IMR-90 (cell line): ENCODE measurements at places on chromosomes 4 and X.
A peak's percentile ranks its signal among the peaks of the same experiment; 100 is the strongest.

- no peak overlapping the region for H3K4me3 ChIP-seq
- H3K27me3 ChIP-seq: no peaks in the 10 kb centered on the region
- peak; percentile 55 for DNase-seq
- peaks cover 2% of the 10 kb centered on the region; the same call in 1 of the 2 replicates for H3K4me1 ChIP-seq
- H3K27ac ChIP-seq: no peak overlapping the region
Measured at GRCh38 chr4:74206088-74206825, 48.3 kb downstream of the MTHFD2L start.

GRCh38 chr4:105784761-105785160 lies 76.2 kb downstream of the GSTCD start:
- no peaks in the 10 kb centered on the region for H3K27me3 ChIP-seq
- no peak for DNase-seq
- no peak overlapping the region for H3K27ac ChIP-seq
- H3K4me3 ChIP-seq: no peak overlapping the region

DNA sequence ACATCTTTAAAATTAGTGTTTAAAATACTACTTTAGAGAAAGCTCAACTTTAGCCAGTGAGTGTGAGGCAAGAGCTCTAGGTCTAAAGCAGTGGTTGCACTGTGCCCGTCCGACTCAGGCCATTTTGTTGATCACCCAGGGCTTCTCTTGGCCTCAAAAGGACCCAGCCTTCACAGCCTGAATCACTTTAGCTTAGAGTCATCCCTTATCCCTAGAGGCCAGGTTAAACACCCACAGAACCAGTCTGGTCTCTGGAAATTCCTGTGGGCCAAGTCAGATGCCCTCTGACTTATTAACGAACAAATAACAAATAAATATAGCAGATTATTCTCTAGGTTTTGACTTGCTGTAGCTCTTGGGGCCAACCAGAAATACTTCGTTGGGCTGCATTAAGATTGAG lies 102.3 kb downstream of the WWC2 start:
- H3K27me3 ChIP-seq: no peaks in the 10 kb centered on the region
- no peak overlapping the region for H3K27ac ChIP-seq
- H3K36me3 ChIP-seq: peaks cover 2% of the 10 kb centered on the region
- H3K4me1 ChIP-seq: peaks cover 4% of the 10 kb centered on the region
- no peak overlapping the region for H3K4me3 ChIP-seq

DNA sequence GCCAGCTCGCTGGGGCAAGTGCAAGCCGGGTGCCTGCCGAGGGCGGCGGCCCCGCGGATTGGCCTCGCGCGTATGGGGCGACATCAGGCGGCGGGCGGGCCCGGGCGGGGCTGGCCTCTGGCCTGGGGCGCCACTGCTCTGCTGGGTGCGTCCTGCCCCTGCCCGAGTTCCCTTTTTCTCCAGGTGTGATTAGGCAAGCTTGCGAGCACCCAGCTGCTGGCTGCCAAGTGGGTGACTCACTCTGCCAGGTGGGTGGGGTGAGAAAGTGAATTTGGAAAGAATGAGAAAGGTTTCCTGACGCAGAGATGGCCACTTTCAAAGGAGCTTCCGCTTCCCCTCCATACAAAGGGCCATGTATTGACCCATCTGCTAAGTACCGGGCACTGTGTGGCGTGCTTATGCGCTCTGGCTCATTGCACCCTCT lies 32.5 kb downstream of the FGFBP1 start:
- H3K27ac ChIP-seq: no peak overlapping the region
- DNase-seq: no peak
- no peaks in the 10 kb centered on the region for H3K36me3 ChIP-seq
- no peaks in the 10 kb centered on the region for H3K4me1 ChIP-seq

GRCh38 chr4:156223985-156224384 lies 270.3 kb upstream of the CTSO start:
- no peak overlapping the region for H3K27ac ChIP-seq
- H3K36me3 ChIP-seq: no peaks in the 10 kb centered on the region
- H3K4me3 ChIP-seq: no peak overlapping the region
- peaks cover 2% of the 10 kb centered on the region; the same call in 1 of the 2 replicates for H3K27me3 ChIP-seq

GRCh38 chrX:129540722-129541184 lies 694 bp downstream of the OCRL start:
- no peaks in the 10 kb centered on the region; the same call in 1 of the 2 replicates for H3K36me3 ChIP-seq
- H3K27ac ChIP-seq: no peak overlapping the region; the same call in 1 of the 2 replicates
- peak overlapping the region; percentile 72 for H3K4me3 ChIP-seq
- H3K4me1 ChIP-seq: no peaks in the 10 kb centered on the region
- DNase-seq: no peak
- H3K27me3 ChIP-seq: no peaks in the 10 kb centered on the region; the same call in 1 of the 2 replicates

GRCh38 chr4:136342666-136343065 lies 1189.6 kb downstream of the PCDH18 start:
- no peaks in the 10 kb centered on the region for H3K4me1 ChIP-seq
- DNase-seq: no peak
- H3K27ac ChIP-seq: no peak overlapping the region
- no peaks in the 10 kb centered on the region for H3K36me3 ChIP-seq
- no peaks in the 10 kb centered on the region for H3K27me3 ChIP-seq

DNA sequence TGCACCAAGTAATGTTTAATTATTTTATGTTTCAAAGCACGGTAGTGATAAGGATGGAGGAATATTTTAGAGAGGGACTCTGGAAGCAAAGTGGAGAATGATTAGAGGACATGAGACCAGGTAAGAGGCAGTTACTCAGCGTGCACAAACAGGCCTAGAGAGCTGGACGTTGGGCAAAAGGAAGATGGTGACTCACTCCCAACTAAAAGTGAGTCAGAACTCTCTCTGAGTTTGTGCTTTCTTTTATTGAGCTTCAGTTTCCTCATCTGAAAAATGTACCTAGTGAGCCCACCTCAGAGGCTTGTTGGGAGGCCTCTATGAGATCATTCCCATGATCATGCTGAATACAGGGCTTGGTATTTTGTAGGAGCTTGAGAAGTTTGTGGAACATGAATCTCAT lies 1.6 kb upstream of the ZC4H2 start:
- H3K4me1 ChIP-seq: no peaks in the 10 kb centered on the region
- DNase-seq: peak; percentile 28
- no peaks in the 10 kb centered on the region for H3K27me3 ChIP-seq
- no peaks in the 10 kb centered on the region for H3K36me3 ChIP-seq
- H3K27ac ChIP-seq: no peak overlapping the region

GRCh38 chr4:82899374-82900065 lies 1.0 kb upstream of the THAP9 start:
- H3K4me1 ChIP-seq: no peaks in the 10 kb centered on the region
- H3K36me3 ChIP-seq: no peaks in the 10 kb centered on the region
- no peak for DNase-seq
- peak overlapping the region; percentile 79 for H3K27ac ChIP-seq

DNA sequence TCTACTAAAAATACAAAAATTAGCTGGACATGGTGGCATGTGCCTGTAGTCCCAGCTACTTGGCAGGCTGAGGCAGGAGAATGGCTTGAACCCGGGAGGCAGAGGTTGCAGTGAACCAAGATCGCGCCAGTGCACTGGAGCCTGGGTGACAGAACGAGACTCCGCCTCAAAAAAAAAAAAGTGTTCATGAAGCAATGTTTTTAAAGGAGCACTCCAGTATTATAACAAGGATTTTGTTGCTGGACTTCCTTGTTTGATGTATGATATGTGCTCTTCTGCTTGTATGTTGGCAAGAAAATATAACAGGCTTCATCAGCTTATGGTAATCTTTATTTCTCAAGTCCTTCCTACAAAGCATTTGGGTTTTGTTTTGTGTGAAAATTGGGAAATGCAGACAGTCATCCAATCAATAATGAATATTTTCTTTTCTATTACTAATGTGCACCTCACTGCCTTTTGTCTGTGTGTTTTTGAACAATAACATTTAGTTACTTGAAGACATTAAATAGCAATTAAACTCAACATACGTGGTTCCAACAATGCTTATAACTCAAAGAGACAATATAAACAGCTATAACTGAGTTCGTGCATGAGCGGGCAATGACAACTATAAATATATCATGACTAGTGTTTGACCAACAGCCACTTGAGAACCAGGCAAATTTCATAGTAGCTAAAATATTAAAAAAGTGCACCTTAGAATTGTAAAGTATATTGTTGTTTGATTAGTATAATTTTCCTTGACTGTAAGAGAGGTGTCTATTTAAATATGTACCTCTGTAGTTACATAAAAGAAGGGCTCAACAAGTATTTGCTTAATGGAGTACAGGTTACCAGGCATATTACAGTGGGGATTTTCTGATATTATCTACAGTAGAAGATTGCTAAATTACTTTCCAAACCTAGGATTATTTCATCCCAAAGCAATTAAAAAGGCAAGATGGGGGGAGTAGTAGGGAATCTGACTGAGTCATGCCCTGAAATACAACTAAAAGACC lies 210.7 kb downstream of the PPP3CA start:
- H3K4me3 ChIP-seq: no peak overlapping the region
- H3K36me3 ChIP-seq: no peaks in the 10 kb centered on the region
- H3K27ac ChIP-seq: no peak overlapping the region
- no peaks in the 10 kb centered on the region for H3K27me3 ChIP-seq
- DNase-seq: no peak

DNA sequence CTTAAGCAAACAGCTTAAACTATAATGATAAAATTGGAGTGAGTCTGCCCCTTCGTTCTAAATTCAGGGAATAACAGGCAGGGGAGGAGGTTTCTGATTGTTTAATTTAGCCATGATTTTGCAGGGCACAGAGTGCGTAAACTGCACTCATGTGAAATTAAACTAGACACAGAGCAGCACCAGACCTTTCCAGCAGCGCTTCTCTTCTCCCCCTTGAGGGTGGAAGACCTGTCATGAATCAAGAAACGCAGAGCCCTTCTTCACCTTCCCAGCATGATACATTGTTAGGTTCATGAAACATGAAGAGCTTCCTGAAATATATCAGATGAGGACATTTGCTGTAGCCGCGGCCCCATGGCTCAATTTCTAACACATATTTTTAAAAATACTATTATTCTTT lies 63.1 kb downstream of the FAM114A1 start:
- no peak for DNase-seq
- no peak overlapping the region for H3K27ac ChIP-seq
- no peaks in the 10 kb centered on the region for H3K27me3 ChIP-seq
- peaks cover 2% of the 10 kb centered on the region; the same call in 1 of the 2 replicates for H3K4me1 ChIP-seq

GRCh38 chr4:140703463-140703862 lies 52.7 kb downstream of the TBC1D9 start:
- no peaks in the 10 kb centered on the region for H3K27me3 ChIP-seq
- H3K36me3 ChIP-seq: peaks cover 3% of the 10 kb centered on the region; the same call in 1 of the 2 replicates
- no peak overlapping the region for H3K27ac ChIP-seq
- H3K4me1 ChIP-seq: peaks cover 2% of the 10 kb centered on the region; the same call in 1 of the 2 replicates
- H3K4me3 ChIP-seq: no peak overlapping the region

- DNase-seq: no peak
- H3K27ac ChIP-seq: peak overlapping the region; percentile 21; the same call in 1 of the 2 replicates
- H3K36me3 ChIP-seq: peaks cover 27% of the 10 kb centered on the region
Measured at GRCh38 chr4:168841672-168842019, 168.4 kb downstream of the CBR4 start.

DNA sequence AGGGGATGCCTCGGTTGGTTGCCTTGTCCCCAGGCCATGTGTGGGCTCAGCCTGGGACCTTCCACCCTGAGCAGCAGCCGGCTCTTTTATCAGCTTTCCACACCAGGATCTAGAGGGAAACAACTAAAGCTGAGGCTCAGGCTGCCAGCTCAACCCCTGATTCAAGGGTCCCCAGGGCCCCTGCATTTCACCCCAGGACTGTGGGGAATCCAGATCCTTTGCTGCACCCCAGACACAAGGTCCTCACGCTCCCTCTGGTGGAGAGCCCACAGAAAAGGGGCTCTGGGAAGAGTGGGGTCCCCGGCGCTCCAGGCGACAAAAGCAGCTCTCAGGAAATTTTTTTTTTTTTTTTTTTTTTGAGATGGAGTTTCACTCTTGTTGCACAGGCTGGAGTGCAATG lies 64.3 kb downstream of the ZFYVE28 start:
- DNase-seq: no peak
- H3K27me3 ChIP-seq: peaks cover 3% of the 10 kb centered on the region
- H3K36me3 ChIP-seq: no peaks in the 10 kb centered on the region
- no peak overlapping the region for H3K27ac ChIP-seq
- no peak overlapping the region for H3K4me3 ChIP-seq
- H3K4me1 ChIP-seq: no peaks in the 10 kb centered on the region

DNA sequence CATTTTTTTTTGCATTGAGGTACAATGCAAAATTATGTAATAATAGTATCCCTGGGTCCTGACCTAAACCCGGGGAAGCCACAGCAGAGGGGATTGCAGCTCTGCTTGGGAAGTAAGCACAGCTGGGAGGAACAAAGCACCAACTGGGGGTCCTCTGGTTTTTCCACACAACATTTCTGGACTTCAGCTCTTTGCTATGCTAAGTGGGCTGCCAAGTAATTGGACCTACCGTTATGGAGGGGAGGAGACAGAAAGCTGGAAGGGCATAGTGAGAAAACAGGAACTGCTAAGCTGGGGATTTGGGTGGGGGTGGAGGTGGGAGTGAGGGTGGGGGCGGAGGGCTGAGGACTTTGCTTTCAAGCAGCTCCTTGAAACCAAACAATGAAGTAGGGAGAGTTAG lies 183.3 kb downstream of the ZIC3 start:
- H3K27ac ChIP-seq: no peak overlapping the region
- H3K27me3 ChIP-seq: no peaks in the 10 kb centered on the region
- H3K4me1 ChIP-seq: no peaks in the 10 kb centered on the region
- H3K36me3 ChIP-seq: no peaks in the 10 kb centered on the region
- no peak for DNase-seq

- H3K4me1 ChIP-seq: peaks cover 8% of the 10 kb centered on the region
- no peak for DNase-seq
- no peaks in the 10 kb centered on the region for H3K36me3 ChIP-seq
- no peak overlapping the region for H3K27ac ChIP-seq
- peaks cover 31% of the 10 kb centered on the region for H3K27me3 ChIP-seq
Measured at GRCh38 chr4:140811429-140811828, 55.2 kb upstream of the TBC1D9 start.

- no peak overlapping the region for H3K4me3 ChIP-seq
- H3K27ac ChIP-seq: no peak overlapping the region
- DNase-seq: no peak
- H3K27me3 ChIP-seq: peaks cover 40% of the 10 kb centered on the region
- no peaks in the 10 kb centered on the region for H3K36me3 ChIP-seq
Measured at GRCh38 chrX:17859609-17860178, 1.4 kb downstream of the RAI2 start.

- peaks cover 1% of the 10 kb centered on the region for H3K27me3 ChIP-seq
- no peak overlapping the region for H3K27ac ChIP-seq
- H3K4me1 ChIP-seq: no peaks in the 10 kb centered on the region
- H3K36me3 ChIP-seq: no peaks in the 10 kb centered on the region
Measured at GRCh38 chrX:133185938-133186337, 32.2 kb downstream of the TFDP3 start.

DNA sequence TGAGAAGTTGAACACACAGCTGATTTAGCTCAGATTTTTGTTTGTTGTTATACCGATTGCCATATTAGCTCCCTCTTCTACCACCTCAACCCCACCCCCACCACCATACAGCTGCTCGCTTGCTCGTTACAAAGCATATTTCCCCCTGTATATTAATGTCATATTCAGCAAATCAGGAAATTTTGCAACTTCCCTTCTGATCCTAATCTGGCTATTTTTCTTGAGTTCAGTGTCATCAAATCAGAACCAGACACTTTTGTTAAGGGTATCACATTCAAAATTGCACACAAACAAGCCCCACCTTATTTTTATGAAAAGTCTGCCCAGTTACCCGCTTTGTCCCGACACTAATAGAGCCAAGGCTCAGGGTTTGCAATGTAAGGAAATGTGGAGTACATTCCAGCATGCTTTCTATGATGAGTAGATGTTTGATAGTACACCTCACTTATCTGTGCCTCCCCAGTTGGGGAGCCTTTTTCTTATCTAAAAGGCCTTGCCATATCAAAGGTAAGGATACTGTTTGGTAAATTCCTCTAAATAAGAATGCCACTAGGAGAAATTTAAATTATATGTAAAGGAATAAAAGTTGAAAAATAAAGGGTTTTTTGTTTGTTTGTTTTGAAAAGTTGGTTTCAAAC lies 212.2 kb downstream of the CBR4 start:
- no peak overlapping the region for H3K27ac ChIP-seq
- no peaks in the 10 kb centered on the region for H3K36me3 ChIP-seq
- no peaks in the 10 kb centered on the region for H3K27me3 ChIP-seq
- no peak for DNase-seq
- H3K4me1 ChIP-seq: peaks cover 9% of the 10 kb centered on the region
